ENCODE measurements at places on chromosomes 2 and 18.

DNA sequence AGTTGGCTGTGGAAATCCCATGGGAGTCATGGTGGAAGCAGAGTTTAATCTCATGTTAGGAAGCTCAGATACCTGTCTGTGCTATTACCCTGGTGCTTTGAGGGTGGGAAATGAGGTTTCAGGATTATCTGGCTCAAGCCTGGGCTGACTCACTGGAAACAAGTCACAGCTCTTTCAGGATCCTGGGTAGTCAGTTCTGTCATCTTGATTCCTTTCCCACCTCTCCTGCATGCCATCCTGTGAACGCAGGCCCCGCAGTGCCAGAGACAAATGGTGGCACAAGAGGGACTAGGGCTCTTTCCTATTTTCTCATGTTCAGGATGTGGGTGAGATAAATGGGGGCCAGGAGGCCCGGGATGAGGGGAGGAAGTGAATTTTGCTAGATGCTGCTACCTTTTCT, 3.7 kb upstream of the FAM136A start:
- no peak for DNase-seq

DNA sequence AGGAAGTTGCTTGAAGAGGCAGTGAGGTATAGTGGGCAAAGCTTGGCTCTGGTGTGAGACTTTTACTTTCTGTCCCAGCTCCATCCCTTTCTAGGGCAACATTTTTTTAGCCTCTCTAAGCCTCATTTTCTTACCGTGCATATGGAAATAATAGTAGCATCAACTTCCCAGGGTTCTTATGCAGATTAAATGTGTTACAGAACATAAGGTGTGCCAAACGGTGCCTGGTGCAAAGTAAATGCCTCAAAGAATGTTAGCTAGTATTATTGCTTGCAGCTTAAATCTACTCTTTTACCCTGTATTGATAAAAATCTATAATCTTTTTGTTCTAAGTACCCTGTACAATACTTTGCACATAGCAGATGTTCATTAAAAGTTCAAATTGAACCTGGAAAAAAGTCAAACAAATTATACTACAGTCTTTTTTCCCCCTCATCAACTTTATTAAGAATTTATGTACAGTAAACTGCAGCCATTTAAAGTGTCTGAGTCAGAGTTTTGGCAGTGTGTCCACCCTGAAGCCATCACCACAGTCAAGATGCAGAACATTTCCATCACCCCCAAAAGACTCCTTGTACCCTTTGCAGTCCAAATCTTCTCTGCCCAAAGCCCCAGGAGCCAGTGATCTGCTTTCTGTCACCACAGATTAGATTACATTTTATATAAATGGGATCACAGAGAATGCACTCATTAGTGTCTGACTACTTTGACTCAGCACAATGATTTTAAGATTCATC, 10.6 kb downstream of the MAPRE2 start:
- DNase-seq = no peak

DNA sequence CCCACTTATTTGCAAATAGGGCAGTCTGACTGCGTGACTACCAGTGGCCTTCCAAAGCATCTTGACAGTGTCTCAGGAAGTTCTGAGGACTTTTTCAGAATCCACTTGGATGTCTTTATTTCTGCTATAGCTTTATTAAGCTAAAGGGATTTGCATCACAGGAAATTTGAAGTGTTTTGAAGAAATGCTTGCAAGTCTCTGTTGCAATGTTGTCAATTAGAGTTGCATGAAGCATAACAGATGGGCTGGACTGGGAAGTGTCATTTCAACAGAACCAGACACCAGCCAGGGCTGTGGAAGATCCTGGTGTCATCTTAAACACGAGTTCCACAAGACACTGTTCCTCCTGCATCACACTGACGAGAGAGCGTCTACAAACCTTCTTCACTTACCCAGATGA, 224.5 kb downstream of the EN1 start:
- no peak for DNase-seq

- DNase-seq = no peak
Measured at GRCh38 chr2:240498958-240499260, 58.9 kb downstream of the ANKMY1 start.

DNA sequence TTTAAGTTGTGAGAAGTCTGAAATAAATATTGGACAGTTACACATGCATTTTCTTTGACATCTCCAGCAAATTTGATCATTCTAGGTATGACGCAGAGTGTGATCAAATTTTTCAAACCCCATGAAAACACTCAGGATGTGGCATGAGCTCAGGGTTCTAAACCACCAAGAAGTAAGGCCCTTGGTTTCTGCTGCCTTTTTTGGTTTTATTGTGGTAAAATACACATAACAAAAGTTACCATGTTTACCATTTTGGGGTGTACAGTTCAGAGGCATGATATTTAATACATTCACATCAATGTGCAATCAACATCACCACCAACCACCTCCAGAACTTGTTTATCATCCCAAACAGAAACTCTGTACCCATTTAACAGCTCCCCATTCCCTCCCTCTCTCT, 64.3 kb upstream of the TTN start:
- no peak for DNase-seq

DNA sequence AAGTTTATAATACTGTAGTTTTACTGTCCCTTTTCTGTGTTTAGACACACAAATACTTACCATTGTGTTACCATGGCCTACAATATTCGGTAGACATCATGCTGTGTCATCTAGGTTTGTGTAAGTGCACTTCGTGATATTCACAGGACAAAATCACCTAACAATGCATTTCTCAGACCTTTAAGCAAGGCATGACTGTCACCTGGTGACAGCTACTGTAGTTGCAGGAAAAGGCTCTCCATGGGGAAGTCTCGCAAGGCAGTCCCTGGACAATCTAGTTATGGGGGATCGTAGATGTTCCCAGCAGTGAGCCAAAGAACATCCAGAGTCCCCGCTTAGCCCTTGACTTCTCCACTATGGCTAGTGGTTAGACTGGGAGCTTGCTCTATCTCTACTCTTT, 73.1 kb downstream of the EIF2AK3 start:
- no peak for DNase-seq

DNA sequence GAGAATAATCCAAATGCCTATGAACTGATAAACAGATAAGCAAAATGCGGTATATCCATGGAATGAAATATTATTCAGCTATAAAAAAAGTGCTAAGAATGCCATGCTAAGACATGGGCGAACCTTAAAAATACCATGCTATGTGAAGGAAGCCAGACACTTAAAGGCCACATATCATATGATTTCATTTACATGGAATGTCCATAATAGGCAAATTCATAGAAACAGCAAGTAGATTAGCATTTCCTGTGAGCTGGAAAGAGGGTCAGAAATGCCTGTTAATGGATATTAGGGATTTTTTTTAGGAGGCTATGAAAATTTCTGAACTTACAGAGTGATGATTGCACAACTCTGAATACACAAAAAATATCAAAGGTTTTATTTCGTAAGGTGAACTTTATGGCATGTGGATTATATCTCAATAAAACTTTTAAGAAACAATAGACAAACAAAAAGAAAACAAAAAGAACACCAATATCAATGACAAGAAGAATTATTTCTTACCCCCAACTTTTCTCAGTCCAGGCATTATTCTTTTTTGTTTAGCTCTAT, 1207.7 kb downstream of the SUCLG1 start:
- peak; percentile 8 for DNase-seq

GRCh38 chr2:194619366-194619765, 1037.7 kb upstream of the SLC39A10 start:
- DNase-seq = no peak

DNA sequence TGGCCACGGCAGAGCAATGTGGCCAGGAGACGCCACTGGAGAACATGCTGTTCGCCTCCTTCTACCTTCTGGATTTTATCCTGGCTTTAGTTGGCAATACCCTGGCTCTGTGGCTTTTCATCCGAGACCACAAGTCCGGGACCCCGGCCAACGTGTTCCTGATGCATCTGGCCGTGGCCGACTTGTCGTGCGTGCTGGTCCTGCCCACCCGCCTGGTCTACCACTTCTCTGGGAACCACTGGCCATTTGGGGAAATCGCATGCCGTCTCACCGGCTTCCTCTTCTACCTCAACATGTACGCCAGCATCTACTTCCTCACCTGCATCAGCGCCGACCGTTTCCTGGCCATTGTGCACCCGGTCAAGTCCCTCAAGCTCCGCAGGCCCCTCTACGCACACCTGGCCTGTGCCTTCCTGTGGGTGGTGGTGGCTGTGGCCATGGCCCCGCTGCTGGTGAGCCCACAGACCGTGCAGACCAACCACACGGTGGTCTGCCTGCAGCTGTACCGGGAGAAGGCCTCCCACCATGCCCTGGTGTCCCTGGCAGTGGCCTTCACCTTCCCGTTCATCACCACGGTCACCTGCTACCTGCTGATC, 4.9 kb downstream of the GPR17 start:
- no peak for DNase-seq

DNA sequence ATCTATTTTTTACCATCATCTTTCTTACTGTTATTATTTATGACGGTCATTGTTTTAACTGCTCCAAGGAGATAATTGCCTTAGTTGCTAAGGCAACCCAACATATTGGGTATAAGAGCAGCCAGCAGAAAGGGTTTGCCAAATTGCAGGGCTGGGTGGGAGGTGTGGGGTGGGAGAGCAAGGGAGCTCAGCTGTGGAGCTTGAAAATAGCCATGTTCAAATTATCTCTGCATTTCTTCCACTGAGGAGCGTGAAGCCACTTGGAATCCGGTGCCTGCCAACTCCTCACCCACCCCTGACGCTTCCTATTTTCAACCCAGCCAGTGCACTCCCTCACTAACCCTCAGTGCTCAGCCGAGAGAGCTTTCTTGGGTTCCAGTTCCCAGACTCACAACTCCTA, 60.8 kb downstream of the SETBP1 start:
- no peak for DNase-seq

DNA sequence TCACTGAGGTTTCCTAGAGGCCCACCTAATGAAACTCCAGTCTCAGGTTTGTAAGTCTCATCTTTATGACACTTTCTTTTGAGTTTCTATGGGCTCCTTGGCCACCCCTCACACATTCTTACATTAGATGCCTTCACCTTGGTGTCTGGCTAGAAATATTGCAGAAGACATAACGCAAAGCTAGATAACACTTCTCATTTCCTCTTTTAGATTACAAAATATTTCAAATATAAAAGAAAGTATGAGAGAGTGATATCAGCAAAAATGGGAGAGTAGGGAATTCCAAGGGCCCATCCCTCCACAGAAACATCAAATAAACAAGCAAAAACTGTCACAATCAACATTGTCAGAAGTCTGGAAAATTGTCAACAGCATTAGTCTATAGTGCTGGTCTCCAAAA, 43.3 kb upstream of the ZCCHC2 start:
- DNase-seq = no peak

- DNase-seq = no peak
Measured at GRCh38 chr2:241070811-241071676, 31.0 kb downstream of the MTERF4 start.

DNA sequence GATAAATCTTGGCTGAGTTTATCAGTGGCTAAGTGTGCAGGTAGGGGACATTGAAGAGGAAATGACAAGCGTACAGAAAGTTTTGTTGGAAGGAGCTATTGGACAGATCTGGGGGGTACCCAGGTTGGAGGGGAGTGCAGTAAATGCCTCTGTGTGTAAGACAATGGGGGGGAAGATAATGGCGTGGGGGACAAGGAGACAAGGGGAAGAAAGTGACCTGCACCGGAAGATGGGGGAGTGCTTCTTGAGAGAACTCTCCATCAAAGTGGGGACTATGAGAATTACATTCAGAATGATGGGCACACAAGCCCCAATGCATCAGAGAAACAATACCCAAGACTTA, 190.0 kb downstream of the ALPK2 start:
- no peak for DNase-seq

GRCh38 chr2:45261746-45262145, 252.5 kb upstream of the SIX2 start:
- DNase-seq = no peak

DNA sequence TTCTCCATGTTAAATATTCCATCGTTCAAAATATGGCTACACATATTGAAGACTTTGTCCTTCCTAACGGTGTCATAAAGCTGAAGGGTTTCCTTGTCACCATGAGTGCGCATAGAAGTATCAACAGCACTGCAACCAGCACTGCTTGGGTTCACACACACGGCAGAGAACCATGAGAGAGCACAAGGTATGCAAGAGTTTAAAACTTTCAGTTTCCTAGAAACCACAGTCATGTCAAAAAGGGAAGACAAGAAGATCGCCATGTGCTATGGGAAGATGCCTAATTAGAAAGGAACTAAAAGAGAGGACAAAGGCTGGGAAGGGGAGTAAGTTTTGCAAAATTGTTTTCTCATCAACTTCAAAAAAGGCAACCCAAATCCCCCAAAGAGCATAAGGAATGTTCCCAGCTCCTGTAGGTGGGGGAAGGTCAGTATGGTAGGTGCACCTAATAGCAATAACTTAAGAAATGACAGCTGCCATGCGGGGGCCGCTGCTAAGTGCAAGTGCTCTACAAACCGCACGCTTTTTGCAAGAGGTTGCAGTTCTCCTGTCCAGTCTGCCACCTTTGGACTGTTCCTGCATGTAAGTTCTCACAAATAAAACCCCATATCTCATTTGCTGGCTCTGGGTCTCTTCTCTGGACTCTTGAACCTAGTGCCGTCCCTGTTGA, 136.8 kb downstream of the TMEM163 start:
- DNase-seq = no peak

GRCh38 chr2:188324067-188324466, 32.4 kb downstream of the GULP1 start:
- no peak for DNase-seq

- no peak for DNase-seq
Measured at GRCh38 chr2:10495311-10495987, 47.3 kb upstream of the ODC1 start.

- peak; percentile 32 for DNase-seq
Measured at GRCh38 chr18:34352385-34353163, 127.9 kb upstream of the NOL4 start.

- no peak for DNase-seq
Measured at GRCh38 chr2:61995515-61995914, 90.0 kb downstream of the COMMD1 start.

DNA sequence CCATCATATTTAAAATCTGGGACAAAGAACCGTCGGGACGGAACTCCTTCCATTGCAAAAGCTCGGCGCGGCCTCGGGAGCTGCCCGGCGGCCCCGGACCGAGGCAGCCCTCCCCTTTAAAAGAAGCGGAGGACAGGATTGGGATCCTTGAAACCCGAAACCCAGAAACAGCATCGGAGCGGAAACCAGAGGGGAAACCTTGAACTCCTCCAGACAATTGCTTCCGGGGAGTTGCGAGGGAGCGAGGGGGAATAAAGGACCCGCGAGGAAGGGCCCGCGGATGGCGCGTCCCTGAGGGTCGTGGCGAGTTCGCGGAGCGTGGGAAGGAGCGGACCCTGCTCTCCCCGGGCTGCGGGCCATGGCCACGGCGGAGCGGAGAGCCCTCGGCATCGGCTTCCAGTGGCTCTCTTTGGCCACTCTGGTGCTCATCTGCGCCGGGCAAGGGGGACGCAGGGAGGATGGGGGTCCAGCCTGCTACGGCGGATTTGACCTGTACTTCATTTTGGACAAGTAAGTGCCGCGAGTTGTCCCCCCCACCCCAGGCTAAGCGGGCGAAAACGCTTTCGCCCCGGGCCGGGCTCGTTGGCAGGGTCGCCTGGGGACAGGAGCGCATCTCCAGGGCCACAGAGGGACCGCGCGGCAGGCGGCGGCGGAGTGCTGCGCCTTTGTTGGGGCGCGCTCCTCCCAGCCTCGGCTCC, at the start of gene ANTXR1:
ANTXR1 (plus strand) TSS at position 38 of the 698 bp plus-strand sequence; CDS start at position 359, 321 bp downstream.
- peak; percentile 88 for DNase-seq
